Type B pancreatic cell (in vitro differentiated cells): ENCODE measurements at places on chromosomes 3 and 15.

DNA sequence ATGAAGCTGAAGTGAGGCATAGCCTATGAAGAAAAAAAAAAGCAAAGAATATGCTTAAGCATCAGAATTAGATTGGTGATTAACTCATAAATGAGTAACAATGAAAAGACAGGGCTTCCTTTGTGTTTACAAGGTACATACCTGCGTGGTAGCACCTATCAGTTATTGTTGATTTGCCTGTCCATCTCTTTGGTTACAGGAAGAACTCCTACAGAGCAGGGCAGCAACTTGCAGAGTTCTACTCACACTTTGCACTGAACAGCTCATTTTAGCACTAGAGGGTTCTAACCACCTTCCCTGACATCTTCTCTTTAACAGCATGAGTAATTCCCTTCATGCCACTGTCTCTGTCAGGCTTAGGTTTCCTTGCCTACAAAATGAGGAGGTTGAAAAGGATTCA is 166.0 kb downstream of the DPH6 start:
- no peak for DNase-seq
- no peak overlapping the region for H3K27ac ChIP-seq
- no peaks in the 10 kb centered on the region for H3K4me1 ChIP-seq
- H3K4me3 ChIP-seq, result no peak overlapping the region

GRCh38 chr15:86082619-86083380 is 3.1 kb downstream of the AGBL1 start:
- no peak overlapping the region for H3K4me3 ChIP-seq
- no peaks in the 10 kb centered on the region for H3K36me3 ChIP-seq
- DNase-seq, result no peak
- no peak overlapping the region for H3K27ac ChIP-seq
- no peaks in the 10 kb centered on the region for H3K4me1 ChIP-seq
- H3K27me3 ChIP-seq, result peaks cover 23% of the 10 kb centered on the region

- no peaks in the 10 kb centered on the region for H3K36me3 ChIP-seq
- no peak for DNase-seq
- H3K4me1 ChIP-seq, result peaks cover 17% of the 10 kb centered on the region
- no peaks in the 10 kb centered on the region for H3K27me3 ChIP-seq
- no peak overlapping the region for H3K27ac ChIP-seq
Measured at GRCh38 chr3:129745253-129745652, 138.8 kb upstream of the PLXND1 start.

DNA sequence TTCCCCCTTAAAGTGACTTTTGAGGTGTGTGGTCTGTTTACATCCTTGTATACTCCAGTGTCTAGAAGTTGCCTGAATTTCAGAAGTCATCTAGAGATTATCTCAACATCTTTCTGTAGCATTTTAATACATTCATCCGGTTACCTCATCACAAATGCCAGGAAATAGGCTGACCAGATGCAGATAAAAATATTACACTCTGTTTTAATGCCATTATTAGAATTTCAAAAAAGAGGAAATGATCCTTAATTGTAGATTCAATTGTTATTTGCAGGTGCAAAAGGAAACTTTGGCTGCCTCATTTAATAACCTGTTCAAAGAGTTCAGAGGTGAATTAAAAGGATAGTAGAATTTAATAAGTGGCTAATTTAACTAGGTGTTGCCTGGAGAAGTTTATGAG is 290.9 kb downstream of the C3orf38 start:
- H3K27me3 ChIP-seq, result no peaks in the 10 kb centered on the region
- H3K27ac ChIP-seq, result no peak overlapping the region
- H3K36me3 ChIP-seq, result no peaks in the 10 kb centered on the region
- no peaks in the 10 kb centered on the region for H3K4me1 ChIP-seq

DNA sequence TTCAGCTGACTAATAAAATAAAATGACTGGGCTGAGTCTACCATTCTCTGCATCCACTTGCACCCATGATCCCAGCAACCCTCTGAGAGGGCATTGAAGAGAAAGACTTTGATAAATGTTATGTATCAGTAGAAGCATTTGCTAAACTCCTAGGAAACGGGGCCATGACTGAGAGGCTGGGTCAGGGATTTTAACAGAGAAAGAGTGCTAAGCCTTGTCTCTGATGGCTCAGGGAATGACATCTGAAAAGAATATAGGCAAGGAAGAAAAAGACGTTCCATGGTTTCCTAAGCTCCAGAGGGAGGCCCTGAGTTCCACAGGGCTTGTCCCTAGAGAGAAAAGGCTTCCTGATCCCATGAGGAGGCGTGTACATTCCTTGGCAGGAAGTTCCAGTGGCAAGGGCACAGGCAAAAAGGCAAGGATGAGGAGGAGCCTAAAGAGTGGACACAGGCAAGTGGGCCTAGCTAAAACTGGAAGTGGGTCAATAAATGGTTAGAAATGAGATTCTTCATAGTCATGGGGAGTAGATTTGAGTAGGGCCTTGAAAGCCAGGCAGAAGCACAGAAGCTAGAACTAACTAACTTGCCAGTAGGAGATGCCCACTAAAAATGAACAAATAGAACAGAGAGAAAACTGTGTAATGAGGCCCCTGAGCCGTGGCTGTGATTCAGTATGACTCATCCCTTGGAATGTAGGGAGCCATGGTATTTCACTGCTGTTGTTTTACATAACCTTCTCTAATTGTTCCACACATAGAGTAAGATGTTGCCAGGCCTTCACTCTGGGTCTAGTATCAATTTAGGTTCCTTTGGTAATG is 44.9 kb upstream of the MANF start:
- H3K4me1 ChIP-seq, result peaks cover 17% of the 10 kb centered on the region
- no peaks in the 10 kb centered on the region for H3K27me3 ChIP-seq
- H3K27ac ChIP-seq, result peak overlapping the region; percentile 73
- H3K36me3 ChIP-seq, result peaks cover 4% of the 10 kb centered on the region
- peak overlapping the region; percentile 35 for H3K4me3 ChIP-seq

DNA sequence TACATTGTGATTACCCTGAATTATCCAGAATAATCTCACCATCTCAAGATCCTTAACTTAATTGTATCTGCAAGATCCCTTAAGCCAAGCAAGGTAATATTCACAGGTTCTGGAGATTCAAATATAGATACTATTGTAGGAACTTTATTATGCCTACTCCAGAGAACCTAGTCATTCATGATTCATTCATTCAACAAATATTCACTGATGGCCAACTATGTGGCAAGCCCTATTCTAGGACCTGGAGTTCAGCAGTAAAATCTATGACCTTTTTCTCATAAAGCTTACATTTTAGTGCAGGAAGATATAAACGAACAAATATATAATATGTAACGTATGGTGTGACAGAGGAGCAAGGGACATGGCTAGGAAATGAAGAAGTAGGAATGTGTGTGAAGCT is 49.6 kb downstream of the ISL2 start:
- H3K36me3 ChIP-seq, result peaks cover 5% of the 10 kb centered on the region
- H3K27me3 ChIP-seq, result peaks cover 7% of the 10 kb centered on the region
- no peak for DNase-seq
- no peak overlapping the region for H3K27ac ChIP-seq
- no peak overlapping the region for H3K4me3 ChIP-seq
